GM23248 (cell line): ENCODE measurements at places on chromosomes 7 and 10. TPM values are rescaled to one million over a fixed set of nuclear protein-coding genes. Genes with fewer than 3 reads are reported as not detected.

GRCh38 chr10:101934686-101935305, 91.2 kb upstream of the KCNIP2 start:
- DNase-seq: no peak
- no peak overlapping the region for H3K4me3 ChIP-seq
- peaks cover 39% of the 10 kb centered on the region for H3K4me1 ChIP-seq

DNA sequence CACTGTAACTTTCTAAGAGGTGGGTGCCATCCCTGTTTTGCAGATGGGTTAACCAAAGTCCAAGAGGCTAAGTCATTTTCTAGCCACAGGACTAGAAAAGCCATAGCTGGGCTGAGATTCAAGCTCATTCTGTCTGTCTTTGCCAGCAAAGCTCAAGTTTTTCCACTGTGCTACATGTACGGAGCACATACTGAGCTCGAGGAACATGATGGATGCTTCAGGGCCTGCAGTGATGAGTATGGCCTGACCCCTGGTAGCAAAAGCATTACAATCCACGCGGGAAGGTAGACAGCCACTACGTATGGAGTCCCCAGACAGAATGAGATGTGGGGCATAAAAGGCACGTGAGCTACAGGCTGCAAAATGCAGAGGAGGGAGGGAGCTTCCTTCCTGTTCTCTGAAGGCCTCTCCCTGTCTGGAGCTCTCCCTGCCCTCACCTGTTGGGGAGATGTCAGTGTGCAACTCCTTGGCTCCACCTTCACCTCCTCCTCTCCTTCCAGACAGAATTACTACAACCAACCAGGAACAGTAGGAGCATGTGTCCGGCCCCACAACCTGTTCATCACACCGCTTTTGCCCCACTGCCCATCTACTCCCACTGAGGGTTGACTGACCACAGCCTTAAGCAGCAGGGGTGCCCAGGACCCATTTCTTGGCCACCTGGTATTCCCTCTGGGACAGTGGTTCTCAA, 16.4 kb downstream of the ITPRIP start:
- H3K36me3 ChIP-seq: peaks cover 5% of the 10 kb centered on the region; the same call in 1 of the 2 replicates
- H3K4me1 ChIP-seq: peaks cover 26% of the 10 kb centered on the region
- H3K4me3 ChIP-seq: no peak overlapping the region
- H3K27me3 ChIP-seq: no peaks in the 10 kb centered on the region
- DNase-seq: no peak

- H3K27ac ChIP-seq: no peak overlapping the region
- no peak overlapping the region for H3K4me3 ChIP-seq
- DNase-seq: no peak
- no peaks in the 10 kb centered on the region for H3K36me3 ChIP-seq
- H3K27me3 ChIP-seq: no peaks in the 10 kb centered on the region
Observed at GRCh38 chr7:104700336-104700735, 313.7 kb upstream of the KMT2E start.

GRCh38 chr7:108384716-108385483, 71.3 kb downstream of the NRCAM start:
- no peaks in the 10 kb centered on the region for H3K4me1 ChIP-seq
- H3K27ac ChIP-seq: no peak overlapping the region
- no peaks in the 10 kb centered on the region for H3K36me3 ChIP-seq
- H3K27me3 ChIP-seq: no peaks in the 10 kb centered on the region; the same call in 1 of the 2 replicates
- DNase-seq: no peak
- no peak overlapping the region for H3K4me3 ChIP-seq

Gene NUDT13
- polyA plus RNA-seq: 1.2 and 1.4 TPM in 2 replicates
